SK-N-SH (cell line): ENCODE measurements at places on chromosomes 12 and 14. TPM values are rescaled to one million over a fixed set of nuclear protein-coding genes. Genes with fewer than 3 reads are reported as not detected.

Gene PTPN21
- 5.6 and 6.5 TPM in 2 replicates for polyA plus RNA-seq

Gene B3GNT4
- polyA plus RNA-seq, result 0.81 and 0.84 TPM in 2 replicates

Gene MDP1
- polyA plus RNA-seq, result 36.4 and 36.7 TPM in 2 replicates

DNA sequence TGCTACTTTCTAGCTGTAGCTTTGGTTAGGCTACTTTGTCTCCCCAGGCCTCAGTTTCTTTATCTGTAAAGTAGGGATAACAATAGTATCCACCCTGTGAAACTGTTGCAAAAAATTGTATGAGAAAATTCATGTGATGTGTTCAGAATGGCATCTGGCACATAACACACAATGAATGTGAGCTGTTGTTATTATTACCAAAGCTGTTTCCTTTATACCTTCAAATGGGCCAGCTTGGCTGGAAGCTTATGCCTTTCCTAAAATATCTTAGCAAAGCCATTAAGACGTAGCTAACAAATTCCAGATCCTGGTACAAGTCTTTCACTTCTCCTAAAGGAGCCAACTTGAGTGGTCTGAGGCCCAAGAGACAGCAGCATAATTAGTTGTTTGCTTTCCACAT is 25.2 kb upstream of the MANSC4 start:
- DNase-seq, result no peak

GRCh38 chr12:21602774-21603173 is 1.9 kb downstream of the GYS2 start:
- no peak for DNase-seq

DNA sequence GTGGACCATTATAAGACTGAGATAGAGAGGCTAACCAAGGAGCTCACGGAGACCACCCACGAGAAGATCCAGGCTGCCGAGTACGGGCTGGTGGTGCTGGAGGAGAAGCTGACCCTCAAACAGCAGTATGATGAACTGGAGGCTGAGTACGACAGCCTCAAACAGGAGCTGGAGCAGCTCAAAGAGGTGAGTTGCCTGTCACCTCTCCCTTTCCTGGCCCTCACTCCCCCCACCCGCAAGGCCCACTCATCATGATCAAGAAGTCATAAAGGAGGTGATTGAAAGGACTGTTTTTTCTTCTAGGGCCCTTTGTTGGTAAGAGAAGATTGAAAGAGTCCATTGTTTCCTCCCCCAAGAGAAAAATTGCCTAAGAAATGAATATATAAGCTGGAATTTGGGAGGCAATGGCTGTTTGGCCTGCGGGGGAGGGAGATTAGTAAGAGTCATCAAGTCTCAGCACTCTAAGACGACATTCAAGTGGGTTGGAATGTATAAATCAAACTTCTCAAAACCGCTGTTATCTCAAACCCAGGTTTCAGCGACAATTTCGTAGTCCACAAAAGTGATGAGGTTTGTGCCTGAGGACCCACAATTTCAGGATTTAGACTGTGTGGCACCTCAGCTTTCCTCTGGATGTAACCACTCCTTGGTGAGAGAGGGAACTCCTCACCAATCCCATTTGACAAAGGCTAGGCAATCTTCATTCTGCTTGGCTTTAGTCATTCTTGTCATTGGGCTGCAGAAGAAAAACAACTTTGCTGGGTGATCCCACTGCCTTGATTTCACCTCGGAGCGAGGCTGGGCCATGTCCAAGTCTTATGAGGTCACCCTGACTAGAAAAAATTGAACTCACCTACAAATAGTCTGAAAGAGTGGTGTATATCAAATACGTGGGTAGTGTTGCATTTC is 966 bp downstream of the BICD1 start:
- peak; percentile 31 for DNase-seq

Gene CCDC175
- polyA plus RNA-seq, result not detected in 2 replicates

DNA sequence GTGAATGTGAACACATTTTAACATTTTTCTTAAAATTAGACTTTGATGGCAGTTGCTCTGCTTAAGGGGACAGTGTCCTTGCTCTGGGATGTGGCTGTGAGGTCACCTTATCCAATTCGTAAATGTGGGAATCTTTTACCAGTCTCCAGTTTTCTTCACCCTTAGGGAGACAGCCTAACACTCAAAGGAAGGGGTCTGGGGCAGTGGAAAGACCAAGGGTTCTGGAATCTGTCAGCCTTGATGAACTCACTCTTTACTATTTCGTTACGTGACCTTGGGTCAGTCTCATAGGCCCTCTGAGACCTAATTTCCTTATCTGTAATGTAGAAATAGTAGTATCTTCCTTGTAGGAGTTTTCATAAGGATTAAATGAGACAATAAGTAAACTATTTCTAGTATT is 245.6 kb upstream of the ATP2B1 start:
- DNase-seq, result no peak

DNA sequence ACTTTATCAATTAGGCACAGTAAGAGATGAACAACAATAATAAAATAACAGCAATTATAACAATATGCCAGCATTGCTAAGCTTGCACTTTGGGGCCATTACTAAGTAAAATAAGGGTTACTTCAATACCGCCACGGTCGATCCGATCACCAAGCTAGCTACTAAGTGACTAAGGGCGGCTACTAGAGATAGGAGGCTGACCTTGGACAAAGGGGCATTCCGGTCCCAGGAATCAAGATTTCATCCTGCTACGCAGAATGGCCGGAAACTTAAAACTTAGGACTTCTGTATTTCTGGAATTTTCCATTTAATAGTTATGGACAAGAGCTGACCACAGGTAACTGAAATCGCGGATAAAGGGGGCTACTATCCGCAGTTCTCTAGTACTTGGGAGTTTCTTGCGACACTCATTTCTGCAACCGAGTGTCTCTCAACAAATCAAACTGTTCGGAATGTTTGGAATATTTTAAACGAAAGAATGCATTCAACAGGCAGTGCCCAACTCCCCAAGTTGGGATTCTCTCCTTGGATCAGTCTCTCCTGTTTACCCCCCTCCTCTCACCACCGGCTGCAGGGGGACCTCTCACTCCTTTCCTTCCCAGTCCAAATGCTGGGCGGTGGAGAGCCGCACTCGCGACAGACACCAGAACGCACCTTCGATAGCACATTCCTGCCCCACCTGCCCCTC is 650 bp downstream of the HEBP1 start:
- no peak for DNase-seq

GRCh38 chr12:51471111-51471864 is 46.7 kb downstream of the SLC4A8 start:
- DNase-seq, result no peak

GRCh38 chr12:116783525-116784237 is 45.6 kb downstream of the RNFT2 start:
- no peak for DNase-seq

Gene SOAT2
- polyA plus RNA-seq, result 0.13 and 0.18 TPM in 2 replicates

DNA sequence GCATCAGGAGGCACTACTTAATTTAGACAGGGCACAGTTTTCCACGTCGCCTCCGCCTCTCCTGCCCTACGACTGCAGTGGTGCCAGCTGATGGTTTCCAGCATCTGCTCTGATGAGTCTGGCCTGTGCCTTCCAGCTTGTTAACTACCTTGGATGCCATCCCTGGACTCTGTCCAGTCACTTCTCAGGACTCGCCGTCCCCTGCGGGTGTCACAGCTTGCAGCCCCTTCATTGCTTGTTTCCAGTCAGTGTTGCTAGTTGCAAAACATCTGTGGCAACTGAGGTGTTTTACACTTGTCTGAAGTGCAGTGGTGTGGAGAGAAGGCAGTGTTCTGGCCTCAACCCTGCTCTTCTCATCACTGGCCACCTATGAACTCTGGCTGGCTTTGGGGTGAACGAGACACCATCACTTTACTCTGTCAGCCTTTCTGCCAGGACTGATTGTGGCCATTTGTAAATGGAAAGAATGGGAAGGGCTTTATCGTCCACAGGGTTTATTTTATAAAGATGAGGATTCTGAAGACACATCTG is 8.3 kb downstream of the ADGRD1 start:
- peak; percentile 86 for DNase-seq

- no peak for DNase-seq
Observed at GRCh38 chr12:28242129-28242495, 51.9 kb downstream of the CCDC91 start.

GRCh38 chr12:50765095-50765911 is 1.4 kb downstream of the ATF1 start:
- DNase-seq, result peak; percentile 62

DNA sequence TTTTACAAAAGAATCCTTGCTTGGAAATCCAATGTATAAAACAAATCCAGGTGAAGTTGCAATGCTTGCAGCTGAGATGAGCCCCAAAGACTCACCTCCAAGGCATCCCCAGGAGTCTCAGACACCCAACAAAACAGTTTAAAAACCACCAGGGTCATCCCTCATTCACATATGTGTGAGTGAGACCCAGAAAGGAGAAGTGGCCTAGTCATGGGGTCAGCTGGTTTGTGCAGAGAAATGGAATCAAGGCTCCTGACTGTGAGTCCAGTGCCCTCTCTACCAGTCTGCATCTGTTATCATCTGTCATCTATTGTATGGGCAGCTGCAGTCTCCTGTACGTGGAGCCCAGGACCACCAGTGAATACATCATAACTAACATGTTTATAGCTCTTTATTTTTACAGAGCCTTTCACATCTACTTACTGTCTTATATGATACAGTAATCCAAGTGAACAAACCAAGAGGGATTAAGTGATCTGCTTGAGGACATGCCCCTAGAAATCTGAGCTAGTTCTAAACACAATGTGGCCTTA is 27.1 kb downstream of the PLEKHG7 start:
- no peak for DNase-seq
